NCI-H1694 (cell line): ENCODE measurements at places on chromosomes 7 and 10.

DNA sequence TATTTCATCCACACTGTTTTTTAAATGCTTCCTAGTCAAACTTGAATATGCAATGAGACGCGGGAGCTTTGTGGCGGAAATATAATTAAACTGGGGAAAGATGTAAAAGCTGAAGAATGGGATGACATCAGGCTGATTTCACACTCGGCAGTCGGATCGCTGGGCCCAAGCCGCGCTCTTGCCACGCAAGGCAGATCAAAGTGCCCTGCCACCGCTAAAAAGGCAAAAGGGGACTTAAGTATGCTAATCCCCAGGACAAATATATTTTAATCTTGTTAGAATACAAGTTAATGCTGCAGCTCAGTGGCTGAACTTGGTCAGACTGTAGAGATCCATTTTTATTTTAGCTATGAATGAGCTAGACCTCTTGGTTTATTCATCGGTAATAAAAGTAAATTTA, 13.8 kb downstream of the EN2 start:
- no peak for DNase-seq

DNA sequence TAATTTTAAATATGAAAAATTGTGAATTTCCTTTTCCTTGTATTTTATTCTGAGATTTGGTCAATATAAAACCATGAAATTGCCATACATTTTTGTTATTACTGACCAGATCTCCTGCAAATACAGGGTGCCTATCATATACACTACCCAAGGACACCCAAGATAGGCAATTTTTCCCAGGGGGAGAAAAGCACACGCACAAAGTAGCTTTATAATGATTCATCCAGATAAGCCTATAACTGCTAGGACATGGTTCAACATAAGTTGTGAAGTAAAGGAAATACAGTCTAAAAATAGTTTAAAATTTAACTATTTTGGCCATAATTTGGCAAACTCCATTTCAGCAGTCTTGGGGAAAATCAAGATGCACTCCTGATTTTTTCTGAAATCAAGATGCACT, 4.8 kb downstream of the RUFY2 start:
- no peak for DNase-seq

DNA sequence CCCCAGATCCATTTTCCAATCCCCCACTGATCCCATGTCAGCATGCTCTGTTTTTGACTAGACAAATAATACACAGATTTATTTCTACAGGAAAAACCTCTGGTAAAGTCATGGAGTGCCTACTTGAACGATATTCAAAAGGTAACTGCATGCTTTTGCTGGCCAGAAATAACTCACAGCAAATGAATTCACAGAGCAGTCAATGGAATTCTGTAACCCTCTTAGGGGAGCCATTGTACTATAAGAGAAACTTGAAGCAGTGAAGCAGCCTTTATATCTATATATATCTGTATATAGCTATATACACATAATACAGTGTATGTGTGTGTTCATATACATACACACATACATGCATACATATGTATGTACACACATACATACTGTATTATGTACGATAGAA, 29.0 kb upstream of the MEOX2 start:
- DNase-seq: no peak

DNA sequence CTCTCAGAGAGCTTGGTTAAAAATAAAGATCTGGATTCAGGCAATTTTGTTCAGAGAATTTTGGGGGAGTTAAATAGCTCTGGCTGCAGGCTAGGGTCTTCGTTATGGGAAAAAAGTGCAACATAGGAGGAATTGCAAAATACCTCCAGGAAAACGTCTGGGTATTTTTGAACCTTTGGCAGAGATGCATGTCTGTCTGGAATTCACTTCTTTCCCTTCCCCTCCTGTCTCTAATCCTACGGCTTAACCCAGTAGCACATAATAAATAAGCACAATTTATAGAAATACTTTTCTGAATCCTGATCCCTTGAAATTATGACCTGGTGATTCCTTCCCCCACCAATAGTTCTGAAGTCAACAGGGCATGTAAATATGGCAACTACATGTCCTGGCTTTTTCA, 19.3 kb upstream of the NUP205 start:
- DNase-seq: no peak

- no peak for DNase-seq
Measured at GRCh38 chr7:116560021-116560970, 35.5 kb downstream of the CAV1 start.

DNA sequence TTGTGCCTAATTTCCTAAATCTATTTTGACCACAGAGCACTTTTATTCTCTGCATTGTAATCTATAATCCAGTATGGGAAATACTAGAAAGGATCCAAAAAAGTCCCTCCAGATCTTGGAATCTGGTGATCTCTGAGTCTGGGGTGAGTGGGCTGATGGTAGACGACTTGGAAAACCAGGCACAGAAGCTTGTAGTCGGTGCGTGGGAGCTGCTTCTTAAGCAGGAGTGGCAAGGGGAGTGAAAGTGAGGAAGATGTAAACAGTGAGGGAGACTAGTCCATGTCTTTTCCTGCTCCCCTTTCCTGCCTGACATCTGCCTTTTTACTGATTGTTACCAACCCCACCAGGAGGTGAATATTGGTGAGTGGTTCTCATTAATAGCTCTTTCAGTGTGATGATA, 6.8 kb downstream of the AUTS2 start:
- no peak for DNase-seq
